ENCODE measurements at places on chromosomes 4 and X.
A peak's percentile ranks its signal among the peaks of the same experiment; 100 is the strongest.

DNA sequence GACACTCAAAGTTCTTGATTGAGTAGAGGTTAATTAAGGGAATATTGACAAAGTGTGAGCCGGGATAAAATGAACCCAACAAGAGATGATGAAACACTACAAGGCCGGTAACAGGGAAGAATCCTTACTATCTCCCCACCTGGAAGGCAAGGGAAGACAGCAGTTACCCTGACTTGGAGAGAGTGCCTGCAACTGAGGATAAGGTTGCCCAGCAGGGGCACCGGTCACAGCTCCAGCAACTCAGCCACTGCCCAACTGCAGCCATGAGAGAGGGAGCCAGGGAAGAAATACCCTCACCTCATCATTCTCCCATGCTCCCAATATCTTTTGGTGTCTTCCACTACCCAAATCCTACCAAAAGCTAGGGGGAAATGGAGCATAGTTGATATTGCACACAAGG, 212.7 kb downstream of the KCTD8 start:
- DNase-seq = no peak

- no peak for DNase-seq
Observed at GRCh38 chr4:5371415-5372190, 320.3 kb downstream of the STK32B start.

DNA sequence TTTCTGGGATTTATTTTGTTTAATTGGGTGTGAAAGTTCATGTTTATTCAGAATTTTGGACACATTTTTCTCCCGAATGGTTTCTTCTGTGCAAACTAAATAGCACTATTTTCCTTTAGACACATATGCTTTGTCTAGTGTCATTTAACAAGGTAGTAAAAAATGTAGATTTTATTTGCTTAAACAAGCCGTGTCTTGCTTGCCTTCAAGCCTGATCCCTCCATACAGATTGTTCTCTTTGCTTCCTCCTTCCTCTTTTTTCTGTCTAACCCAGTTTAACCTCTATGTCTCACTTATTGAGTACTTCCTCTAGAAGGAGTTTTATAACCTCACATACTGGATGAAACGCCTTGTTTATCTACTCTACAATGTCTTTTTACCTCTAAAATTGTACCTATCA, 211.8 kb downstream of the NPFFR2 start:
- DNase-seq = no peak

- no peak for DNase-seq
Observed at GRCh38 chr4:94342694-94343093, at the start of gene HPGDS. TSS of gene HPGDS (minus strand) at chr4:94342836. CDS start at chr4:94334629, 8,207 bp downstream.

- no peak for DNase-seq
Observed at GRCh38 chrX:28312965-28313364, 274.3 kb upstream of the IL1RAPL1 start.

GRCh38 chrX:2594491-2594890, 93.7 kb upstream of the DHRSX start:
- no peak for DNase-seq

DNA sequence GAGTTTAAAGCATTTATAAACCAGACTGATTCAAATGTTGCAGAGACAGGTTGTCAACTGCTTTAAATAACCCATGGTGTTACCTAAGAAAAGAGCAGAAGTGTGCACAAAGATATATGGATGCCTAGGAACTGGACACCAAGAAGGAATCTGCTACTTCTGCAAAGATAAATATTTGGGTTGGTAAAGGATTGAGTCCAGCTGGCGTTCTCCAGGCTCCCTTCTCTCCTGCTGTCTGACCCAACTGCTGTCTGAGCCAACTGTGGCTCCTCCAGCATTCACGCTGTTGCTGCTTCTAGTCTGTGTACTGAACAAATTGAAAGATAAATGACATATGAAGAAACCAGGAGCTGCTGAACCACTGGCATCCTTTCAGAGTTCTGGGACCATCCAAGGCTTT, 1167.8 kb upstream of the PRKX start:
- no peak for DNase-seq

GRCh38 chr4:24794916-24795665, at the start of gene SOD3:
TSS of gene SOD3 (plus strand) at chr4:24795573. CDS start at chr4:24799522, 3,949 bp downstream.
- DNase-seq = peak; percentile 90

- DNase-seq = no peak
Observed at GRCh38 chrX:75609406-75609805, 86.6 kb upstream of the ZDHHC15 start.

GRCh38 chrX:134990801-134991481, at the start of gene SMIM10:
TSS of gene SMIM10 (plus strand) at chrX:134990991. CDS start at chrX:134991096, 105 bp downstream.
- DNase-seq = peak; percentile 83

- DNase-seq = no peak
Observed at GRCh38 chrX:134998246-134998645, 7.5 kb downstream of the SMIM10 start.

- DNase-seq = no peak
Observed at GRCh38 chrX:16870862-16871815, 977 bp upstream of the RBBP7 start.

DNA sequence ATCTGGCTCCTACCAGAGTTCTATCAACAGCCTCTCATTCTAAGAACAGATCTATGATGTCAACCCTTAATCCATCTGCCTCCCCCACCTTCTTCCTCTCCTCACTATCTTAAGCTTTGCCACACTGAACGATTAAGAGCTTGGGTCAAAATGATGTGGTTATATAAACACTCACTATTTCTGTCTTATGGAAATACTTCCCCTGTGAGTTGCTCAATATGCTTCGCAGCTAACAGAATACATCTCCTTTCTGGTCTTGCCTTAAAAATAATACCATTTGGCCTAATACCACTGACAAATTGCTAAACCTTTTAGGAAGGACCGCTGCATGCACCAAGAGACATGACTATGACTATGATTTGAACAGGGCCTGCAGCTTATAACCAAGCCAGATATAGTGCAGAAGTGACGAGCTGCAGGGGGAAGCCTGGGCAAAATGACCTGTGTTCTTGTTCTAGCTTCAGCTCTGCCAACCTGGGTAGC, 130.9 kb downstream of the RNF150 start:
- no peak for DNase-seq

DNA sequence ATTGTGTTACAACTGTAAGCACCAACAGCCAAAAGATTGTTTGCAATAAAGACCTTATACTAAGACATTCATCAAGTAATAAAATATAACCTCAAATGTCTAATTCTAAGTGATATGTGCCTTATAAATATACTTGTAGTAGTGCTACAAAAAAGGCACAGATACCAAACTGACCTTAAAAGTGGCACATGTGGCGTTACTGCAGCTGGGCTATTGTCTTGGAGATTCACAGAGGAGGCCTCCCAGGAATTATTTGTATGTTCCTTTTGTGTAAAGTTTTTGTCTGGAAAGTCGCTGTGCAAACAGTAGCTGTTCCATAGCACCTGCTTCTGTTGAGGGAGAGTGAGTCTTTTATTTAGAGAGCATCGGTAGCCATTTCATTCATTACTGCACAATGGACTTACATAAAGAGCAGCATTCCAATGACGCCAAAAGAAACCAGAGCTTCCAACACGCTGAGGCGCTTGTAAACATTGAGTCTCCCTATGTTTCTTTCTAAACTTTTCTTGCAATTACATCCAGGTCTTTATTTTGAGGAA, 143.7 kb downstream of the RPA4 start:
- DNase-seq = no peak

- DNase-seq = no peak
Observed at GRCh38 chr4:3872834-3873313, 106.7 kb downstream of the ADRA2C start.

GRCh38 chr4:57071326-57071725, 38.9 kb downstream of the IGFBP7 start:
- no peak for DNase-seq

DNA sequence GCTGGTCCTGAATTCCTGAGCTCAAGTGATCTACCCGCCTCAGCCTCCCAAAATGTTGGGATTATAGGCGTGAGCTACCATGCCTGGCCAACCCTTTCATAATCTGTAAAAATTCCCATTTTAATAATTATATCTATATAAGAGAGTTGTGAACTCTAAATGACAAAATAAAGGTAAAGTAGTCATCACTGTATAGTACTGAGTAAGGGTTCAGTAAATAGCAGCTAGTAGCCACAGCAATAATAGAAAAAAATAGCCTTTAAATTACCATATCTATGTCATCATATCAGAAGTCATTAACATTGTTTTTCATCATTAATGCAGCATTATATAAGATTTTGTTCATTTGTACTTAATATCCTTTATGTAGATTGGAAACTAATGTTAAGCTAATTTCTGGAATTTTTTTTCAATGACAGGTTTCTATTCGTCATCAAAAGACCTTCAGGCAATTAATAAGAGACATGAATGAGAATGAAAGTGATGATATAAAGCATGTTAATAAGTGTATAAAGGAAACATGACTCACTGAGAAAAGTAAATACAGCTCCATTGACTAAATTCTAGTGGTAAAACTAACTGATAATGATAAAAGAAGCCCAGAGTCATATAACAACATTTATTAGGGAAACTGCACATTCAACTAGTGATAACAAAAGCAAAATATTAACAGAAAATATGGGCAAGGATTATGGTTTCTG, 85.9 kb upstream of the UGT8 start:
- no peak for DNase-seq

GRCh38 chrX:71212536-71212935, 10.5 kb upstream of the GJB1 start:
- DNase-seq = no peak

GRCh38 chr4:83751336-83751949, 215.5 kb downstream of the GPAT3 start:
- DNase-seq = no peak

- DNase-seq = no peak
Observed at GRCh38 chr4:44118971-44119680, 329.5 kb downstream of the KCTD8 start.

- no peak for DNase-seq
Observed at GRCh38 chrX:26387906-26388305, 171.9 kb downstream of the MAGEB5 start.

- peak; percentile 51 for DNase-seq
Observed at GRCh38 chr4:5992828-5993321, 25.4 kb downstream of the C4orf50 start.

DNA sequence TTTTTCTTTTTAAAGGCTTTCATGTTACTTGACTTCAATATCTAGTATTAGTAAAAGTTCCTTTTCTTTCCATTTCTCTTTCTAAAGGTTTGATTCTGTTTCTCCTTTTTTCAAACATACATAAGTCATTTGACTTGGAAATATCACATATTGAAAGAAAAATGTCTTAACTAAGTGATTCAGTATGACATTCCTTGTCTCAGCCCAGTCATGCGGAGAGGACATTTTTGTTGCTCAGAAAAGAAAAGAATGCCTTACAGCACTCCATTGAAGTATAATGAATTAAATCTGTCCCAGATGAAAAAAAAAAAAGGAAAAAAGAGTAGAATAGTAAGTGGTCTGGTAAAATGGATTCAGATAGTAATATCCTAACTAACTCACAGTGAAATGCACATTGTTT, 466.1 kb downstream of the ADGRL3 start:
- DNase-seq = no peak

DNA sequence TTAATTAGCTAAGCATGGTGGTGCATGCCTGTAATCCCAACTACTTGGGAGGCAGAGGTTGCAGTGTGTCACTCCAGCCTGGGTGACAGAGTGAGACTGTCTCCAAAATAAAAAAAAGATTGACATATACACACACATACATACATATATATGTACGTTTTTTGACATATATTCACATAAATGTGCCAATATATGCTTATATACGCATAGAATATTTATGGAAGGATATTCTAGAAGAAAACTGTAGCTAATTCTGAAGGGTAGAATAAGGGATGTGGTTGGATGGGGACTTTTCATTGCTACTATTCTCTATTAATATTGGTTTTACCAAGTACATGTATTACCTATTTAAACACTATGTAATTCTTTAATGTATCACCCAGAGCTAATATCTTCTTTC, 19.7 kb downstream of the ZGRF1 start:
- no peak for DNase-seq

- DNase-seq = peak; percentile 83
Observed at GRCh38 chr4:139015948-139016471, 429 bp downstream of the NOCT start.

DNA sequence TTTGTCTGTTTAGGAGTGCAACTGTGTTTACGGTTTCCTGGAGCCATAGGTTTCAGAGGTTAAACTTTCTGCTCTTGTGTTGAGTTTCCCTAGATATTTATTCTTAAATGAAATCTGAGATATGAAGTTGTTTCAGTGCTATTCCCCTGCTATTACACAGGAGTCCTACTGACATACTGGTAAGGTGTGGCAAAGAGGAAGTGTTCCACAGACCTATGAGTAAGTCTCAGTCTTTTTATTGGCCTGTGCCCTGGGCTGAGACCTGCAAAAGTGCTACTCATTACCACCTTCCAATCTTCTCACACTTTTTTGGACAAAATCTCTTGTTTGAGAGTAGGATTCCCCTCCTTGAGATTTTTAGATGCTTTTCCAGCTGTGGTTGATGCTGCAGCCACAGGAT, 35.6 kb upstream of the MAGEA8 start:
- DNase-seq = no peak

GRCh38 chrX:29241809-29242208, 654.6 kb downstream of the IL1RAPL1 start:
- DNase-seq = no peak

GRCh38 chrX:9498236-9498635, 33.4 kb downstream of the TBL1X start:
- no peak for DNase-seq

- no peak for DNase-seq
Observed at GRCh38 chr4:170109586-170110284, 20.0 kb upstream of the AADAT start.

GRCh38 chrX:129846716-129847115, 3.0 kb upstream of the ZDHHC9 start:
- no peak for DNase-seq

DNA sequence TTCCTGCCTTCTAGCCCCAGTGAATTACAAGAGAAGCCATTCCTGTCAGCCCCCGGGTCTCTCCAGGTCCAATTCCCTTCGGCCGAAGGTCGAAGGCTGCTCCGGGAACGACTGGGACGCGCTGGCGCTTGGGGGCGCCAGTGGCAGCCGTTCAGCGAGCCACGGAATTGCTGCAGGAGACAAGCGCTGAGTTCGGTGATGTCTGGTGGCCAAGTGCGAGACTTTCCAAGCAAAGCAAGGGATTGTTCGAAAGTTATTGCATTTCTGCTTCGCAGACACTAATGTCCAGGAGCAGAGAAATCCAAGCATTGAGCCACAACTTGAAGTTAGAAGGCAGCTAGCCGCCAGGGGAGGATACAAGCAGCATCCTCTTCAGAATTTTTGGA, 1.1 kb upstream of the DKK2 start:
- DNase-seq = peak; percentile 69

DNA sequence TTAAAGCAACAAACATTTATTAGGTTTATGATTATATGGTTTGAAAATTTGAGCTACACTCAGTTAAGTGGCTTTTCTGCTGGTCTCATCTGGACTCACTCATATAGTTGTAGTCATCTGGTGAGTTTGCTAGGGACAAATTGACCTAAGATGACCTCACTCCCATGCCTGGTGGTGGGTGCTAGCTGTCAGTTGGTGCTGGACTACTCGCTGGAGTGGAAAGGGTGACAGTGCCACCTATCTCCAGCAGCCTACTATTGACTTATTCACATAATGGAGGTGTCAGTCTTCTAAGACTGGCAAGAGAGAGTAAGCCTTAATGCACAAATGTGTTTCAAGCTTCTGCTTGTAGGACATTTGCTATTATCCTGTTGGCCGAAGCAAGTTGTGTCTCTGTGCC, 88.2 kb downstream of the TASL start:
- no peak for DNase-seq

GRCh38 chr4:29002151-29002550, 1718.0 kb upstream of the PCDH7 start:
- no peak for DNase-seq

GRCh38 chr4:186839122-186840037, 115.7 kb upstream of the FAT1 start:
- no peak for DNase-seq

GRCh38 chrX:115592997-115593734, 32.2 kb downstream of the PLS3 start:
- DNase-seq = no peak

GRCh38 chr4:1297456-1298325, 8.0 kb downstream of the MAEA start:
- peak; percentile 42 for DNase-seq
